ENCODE measurements at places on chromosomes 6 and 20.
A peak's percentile ranks its signal among the peaks of the same experiment; 100 is the strongest.

GRCh38 chr20:33259371-33259770 is 23.6 kb downstream of the BPIFA1 start:
- DNase-seq, result no peak

GRCh38 chr6:41683273-41683522 is 44.9 kb downstream of the MDFI start:
- no peak for DNase-seq

DNA sequence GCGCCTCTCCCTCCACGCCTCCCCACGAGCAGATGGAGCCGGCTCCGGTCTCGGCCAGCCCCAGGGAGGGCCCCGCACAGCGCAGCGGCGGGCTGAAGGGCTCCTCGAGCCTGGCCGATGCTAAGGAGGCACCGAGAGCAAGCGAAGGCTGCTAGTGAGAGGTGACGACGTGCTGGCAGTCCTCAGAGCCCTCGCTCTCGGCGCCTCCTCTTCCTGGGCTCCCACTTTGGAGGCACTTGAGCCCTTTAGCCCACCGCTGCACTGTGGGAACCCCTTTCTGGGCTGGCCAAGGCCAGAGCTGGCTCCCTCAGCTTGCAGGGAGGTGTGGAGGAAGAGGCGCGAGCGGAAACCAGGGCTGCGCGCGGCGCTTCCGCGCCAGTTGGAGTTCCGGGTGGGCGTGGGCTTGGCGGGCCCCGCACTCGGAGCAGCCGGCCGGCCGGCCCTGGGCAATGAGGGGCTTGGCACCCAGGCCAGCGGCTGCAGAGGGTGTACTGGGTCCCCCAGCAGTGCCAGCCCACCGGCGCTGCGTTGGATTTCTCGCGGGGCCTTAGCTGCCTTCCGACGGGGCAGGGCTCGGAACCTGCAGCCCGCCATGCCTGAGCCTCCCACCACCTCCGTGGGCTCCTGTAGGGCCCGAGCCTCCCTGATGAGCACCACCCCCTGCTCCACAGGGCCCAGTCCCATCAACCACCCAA is 2.5 kb upstream of the TMEM14C start:
- peak; percentile 65 for DNase-seq

DNA sequence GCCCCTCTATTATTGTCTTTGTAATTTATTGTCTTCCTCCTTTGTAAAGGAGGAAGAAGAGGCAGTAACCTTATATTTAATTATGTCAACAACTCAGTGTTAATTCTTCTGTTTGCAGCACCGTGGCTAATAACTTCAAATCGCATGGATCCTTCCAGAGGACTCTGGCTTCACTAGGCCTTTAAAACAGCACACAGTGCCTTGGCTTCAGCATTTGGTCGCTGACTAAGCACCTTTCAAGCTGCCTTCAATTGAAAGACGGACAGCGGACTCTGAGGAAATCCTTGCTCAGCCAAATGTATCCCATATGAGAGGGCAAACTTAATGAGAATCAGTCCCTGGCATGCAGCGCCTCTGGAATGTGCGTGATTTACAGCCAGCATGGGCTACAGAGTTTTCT is 64.2 kb downstream of the SGK1 start:
- no peak for DNase-seq

DNA sequence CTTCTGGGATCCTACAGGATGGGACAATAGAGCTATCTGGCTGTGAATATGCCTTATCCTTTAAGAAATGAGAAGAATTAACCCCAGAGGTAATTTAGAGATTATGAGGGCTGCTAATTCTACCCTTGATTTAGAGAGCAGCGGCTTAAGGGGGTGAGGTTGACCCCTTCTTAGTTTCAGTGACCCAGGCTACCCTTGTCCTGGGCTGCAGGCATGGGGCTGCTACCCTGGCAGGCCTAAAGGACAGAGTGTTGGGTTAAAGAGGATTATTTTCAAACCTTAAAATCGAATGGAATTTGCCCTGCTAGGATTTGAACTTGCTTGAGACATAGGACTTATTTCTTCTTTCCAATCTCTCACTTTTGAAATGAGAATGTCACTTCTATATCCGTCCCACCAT is 1343.4 kb downstream of the HACE1 start:
- no peak for DNase-seq

DNA sequence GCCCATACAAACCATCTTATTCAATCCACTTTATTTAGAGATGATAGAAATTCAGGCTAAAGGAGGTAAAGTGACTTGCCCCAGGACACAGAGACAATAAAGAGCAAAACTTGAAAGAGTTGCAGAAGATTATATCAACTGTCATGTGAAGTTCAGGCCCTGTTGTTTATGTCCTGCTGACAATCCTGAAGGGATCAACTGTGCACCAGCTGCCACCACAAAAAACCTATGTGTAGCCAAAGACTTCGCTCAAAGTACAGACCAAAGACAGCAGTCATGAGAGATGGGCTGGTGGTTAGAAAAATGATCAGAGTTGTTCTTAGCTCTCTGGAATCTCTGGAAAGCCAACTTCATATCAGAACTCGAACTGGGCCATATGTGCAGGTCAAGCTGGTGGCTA is 16.0 kb upstream of the CITED2 start:
- DNase-seq, result no peak

Data from CD4-positive, alpha-beta T cell treated with Interleukin-6 for 4 hours (primary cell).